Right renal pelvis (tissue), 4 donors: ENCODE measurements at places on chromosomes 5 and 9. TPM values are rescaled to one million over a fixed set of nuclear protein-coding genes. Genes with fewer than 3 reads are reported as not detected.

PAPPA gene
- 4.4 TPM for polyA plus RNA-seq

GRCh38 chr5:61026004-61026403, 81.0 kb downstream of the NDUFAF2 start:
- no peak for DNase-seq

- no peak for DNase-seq
These were observed 185.9 kb downstream of the SEMA6A start for GRCh38 chr5:116388564-116389258.

DNA sequence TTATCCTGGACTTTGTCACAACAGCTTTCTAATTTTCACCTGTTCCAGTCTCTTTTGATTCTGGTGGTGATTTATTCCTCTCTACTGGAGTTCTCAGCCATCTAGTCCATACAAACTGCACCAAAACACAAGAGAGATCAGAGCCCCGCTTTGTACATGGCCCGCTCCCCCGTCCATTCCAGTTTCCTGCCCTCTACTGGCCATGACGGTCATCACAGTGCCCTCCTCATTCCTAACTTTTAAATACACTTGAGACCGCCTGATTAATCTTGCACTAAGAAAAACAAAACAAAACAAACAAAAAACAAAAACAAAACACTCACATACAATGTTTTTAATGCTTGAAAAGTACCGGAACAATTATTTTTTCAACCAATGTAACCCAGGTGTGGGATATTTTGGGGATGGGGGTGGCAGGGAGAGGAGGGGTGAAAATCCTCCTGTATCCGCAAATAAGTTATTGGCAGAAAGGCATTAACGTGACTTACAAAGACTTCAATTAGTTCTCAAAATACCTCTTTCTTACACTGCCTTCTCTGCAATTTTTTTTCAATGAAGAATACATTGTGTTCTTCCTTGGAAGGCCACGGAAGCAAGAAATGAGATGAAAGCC, 84.8 kb upstream of the PAM start:
- DNase-seq = no peak

- DNase-seq = no peak
These were observed 44.9 kb upstream of the STXBP1 start for GRCh38 chr9:127567035-127567729.

- no peak for DNase-seq
These were observed 123.8 kb upstream of the LPAR1 start for GRCh38 chr9:111162026-111162425.

GRCh38 chr5:174317256-174317894, 271.9 kb downstream of the NSG2 start:
- DNase-seq = no peak
